ENCODE measurements at places on chromosomes 1 and 21. TPM values are rescaled to one million over a fixed set of nuclear protein-coding genes. Genes with fewer than 3 reads are reported as not detected.

Gene ZNF687
- total RNA-seq: 7.0 TPM

Gene LCE2A
- total RNA-seq: not detected

Gene PAQR6
- not detected for total RNA-seq

Gene NUP133
- 25.2 TPM for total RNA-seq

Gene KIF14
- total RNA-seq: 13.4 TPM

Gene TMEM200B
- 9.5 TPM for total RNA-seq

Gene PSMB4
- 892 TPM for total RNA-seq

Gene RABIF
- 1.3 TPM for total RNA-seq

Gene OPTC
- total RNA-seq: not detected

Gene SV2A
- 25.0 TPM for total RNA-seq

Gene KPRP
- not detected for total RNA-seq

Gene NKAIN1
- total RNA-seq: 0.36 TPM

Gene TTLL10
- not detected for total RNA-seq

Gene TMEM82
- not detected for total RNA-seq

Gene KLHDC9
- 1.8 TPM for total RNA-seq

Gene CAMK2N1
- 5.2 TPM for total RNA-seq

Gene NBPF6
- total RNA-seq: not detected

Gene RCAN3
- total RNA-seq: 17.7 TPM

Gene OR2T11
- not detected for total RNA-seq

Gene HOOK1
- not detected for total RNA-seq

Gene FCRL4
- not detected for total RNA-seq

Gene HS2ST1
- 46.0 TPM for total RNA-seq
